ENCODE measurements at places on chromosomes 13 and 19.

GRCh38 chr13:106503272-106503671 lies 32.2 kb downstream of the EFNB2 start:
- no peak for DNase-seq

- DNase-seq, result no peak
Observed at GRCh38 chr13:90104764-90105163, 1242.7 kb upstream of the MIR17HG start.

- peak; percentile 75 for DNase-seq
Observed at GRCh38 chr13:66618702-66619101, 611.4 kb downstream of the PCDH9 start.

DNA sequence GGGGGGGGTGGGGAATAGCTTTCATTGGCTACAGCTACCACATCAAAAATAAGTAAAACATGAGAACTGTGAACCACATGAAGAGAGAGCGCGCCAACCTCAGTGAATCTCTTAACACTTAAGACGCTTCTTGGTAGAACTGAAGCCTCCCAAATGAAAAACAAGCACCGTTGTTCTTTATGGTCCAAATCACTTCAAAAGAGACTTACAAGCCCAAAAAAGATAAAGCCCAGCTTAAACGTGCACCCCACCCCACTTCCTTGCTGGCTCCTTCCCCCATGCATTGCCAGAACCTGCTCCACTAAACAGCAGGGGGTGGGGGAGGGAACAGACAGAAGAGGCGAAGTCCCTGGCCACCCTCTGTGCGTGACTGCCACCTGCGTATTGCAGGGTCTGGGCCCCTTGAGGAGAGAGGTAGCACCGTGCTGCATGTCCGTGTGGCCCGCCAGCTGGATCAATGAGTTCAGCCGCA lies 479.1 kb downstream of the FOXO1 start:
- DNase-seq, result no peak

DNA sequence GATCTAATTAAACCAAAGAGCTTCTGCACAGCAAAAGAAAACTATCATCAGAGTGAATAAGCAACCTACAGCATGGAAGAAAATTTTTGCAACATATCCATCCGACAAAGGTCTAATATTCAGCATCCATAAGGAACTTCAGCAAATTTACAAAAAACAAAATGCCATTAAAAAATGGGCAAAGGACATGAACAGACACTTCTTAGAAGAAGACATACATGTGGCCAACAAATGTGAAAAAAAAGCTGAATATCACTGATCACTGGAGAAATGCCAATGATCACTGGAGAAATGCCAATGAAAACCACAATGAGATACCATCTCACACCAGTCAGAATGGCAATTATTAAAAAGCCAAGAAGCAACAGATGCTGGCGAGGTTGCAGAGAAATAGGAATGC lies 32.5 kb downstream of the ZNF582 start:
- DNase-seq, result no peak

DNA sequence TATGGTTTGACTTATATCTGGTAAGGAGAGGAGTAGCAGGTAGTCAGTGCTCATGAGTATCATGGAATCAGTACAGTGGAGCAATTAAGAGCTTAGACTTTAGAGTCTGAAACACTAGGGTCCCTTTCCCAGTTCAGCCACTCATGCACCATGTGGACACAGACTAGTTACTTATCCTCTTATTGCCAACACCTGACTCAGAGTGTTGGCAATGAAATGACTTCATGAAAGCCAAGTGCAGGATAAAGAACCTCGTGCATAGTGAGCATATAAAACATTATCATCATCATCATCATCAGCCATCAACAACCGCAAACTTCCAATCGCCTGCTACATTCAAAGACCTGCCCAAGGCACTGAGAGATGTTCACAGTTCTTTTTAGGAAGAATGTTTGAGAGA lies 164.2 kb downstream of the FOXO1 start:
- no peak for DNase-seq

DNA sequence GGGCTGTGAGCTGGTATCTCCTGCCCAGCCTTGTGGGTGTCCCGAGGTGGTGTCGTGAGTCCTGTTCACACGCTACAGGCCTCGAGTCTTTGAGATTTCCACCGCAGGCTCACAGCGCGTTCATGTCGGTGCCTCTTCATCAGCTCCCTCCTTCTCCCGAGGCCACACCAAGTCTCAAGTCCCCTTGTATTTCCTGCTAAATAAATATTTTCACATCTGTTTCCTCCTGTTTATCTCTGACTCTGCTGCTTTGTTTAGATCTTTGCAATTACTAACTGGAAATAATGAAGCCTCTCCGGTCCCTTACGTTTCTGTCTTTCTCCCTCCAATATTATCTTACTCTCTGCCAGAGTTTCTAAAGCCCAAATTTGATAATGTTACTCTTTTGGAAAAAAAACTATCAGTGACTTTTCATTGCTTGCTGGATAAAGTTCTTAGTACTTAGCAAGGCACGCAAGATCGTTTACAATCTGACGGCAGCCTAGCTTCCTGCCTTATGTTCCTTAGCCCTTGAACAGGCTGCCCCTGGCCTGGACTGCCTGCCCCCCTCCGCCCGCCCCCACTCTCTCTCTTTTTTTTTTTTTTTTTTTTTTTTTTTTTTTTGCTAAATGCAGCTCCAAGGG lies 130.5 kb upstream of the RNF113B start:
- DNase-seq, result no peak

DNA sequence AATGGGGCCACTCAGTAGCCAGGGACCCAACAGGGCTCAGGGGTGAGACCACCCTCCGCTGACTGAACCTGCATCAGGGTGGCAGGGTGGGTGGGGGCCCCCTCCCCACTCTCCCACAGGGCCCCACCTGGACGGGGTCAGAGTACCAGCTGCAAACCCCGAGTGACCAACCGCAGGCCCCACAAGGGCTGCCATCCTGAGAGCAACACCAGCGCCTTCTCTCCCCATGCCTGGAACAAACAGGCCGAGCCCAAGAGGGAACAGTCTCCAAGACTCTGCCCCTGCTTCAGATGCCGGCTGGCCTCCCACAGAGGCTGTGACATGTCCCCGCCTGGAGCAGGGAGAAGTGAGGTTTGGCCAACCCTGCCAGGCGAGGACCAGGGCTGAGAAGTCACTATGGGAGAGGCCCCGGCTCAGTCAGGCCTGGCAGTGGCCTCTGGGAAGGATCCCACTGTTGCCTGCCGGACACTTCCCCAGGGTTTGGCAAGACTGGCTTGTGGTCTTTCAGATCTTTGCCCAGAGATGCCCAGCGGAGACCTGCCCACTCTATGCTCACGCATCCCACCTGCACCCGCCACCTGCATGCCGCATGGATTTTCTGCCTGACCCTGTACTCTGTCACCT lies 27.2 kb downstream of the MPND start:
- no peak for DNase-seq

DNA sequence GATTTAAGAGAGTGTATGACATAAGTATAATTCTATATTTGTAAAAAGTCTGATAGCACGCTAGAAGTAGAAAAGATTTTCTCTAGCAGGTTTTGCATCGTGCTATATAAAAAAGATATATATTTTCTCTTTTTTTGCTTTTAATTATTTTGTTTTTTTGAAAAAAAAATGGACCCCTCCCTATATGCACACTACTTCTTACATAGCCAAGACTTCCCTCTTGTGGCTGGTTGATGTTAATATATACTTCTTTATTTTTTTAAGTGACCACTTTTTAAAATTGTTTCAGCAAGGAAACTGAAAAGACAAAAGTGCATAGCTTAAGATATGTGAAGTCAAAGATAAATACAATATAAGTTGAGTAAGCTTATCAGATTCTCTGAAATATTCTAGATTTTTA lies 1202.8 kb downstream of the DIAPH3 start:
- peak; percentile 3 for DNase-seq

DNA sequence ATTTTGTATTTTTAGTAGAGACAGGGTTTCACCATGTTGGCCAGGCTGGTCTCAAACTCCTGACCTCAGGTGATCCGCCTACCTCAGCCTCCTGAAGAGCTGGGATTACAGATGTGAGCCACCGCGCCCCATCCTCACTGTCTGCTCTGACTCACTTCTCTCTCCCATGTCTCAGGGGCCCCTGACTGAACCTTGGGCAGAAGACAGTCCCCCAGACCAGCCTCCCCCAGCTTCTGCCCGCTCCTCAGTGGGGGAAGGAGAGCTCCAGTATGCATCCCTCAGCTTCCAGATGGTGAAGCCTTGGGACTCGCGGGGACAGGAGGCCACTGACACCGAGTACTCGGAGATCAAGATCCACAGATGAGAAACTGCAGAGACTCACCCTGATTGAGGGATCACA lies 5.0 kb downstream of the SIGLEC9 start:
- DNase-seq, result no peak

DNA sequence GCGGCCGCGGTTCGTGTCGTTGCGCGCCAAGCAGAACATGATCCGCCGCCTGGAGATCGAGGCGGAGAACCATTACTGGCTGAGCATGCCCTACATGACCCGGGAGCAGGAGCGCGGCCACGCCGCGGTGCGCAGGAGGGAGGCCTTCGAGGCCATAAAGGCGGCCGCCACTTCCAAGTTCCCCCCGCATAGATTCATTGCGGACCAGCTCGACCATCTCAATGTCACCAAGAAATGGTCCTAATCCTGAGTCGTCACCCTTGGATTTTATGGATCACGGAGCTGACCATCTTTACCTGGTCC lies 475 bp downstream of the MRPL57 start:
- DNase-seq, result no peak

DNA sequence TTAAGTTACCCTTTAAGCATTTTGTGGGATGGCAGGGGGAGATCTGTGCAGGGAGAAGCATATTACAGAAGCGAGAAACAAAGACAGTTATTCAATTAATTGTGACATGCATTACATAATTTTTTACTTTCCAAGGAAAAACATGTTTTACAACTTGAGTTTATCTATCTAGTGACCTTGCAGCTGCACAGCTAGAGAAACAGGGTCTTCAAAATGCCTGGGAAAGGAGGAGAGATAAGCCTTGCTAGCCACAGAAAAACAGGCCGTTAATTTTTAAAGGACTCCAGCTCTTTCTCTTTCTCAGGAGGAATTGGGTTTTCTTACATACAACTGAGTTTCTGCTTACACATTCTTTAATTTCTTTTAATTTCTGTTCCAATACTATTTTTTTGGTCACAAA lies 14.8 kb upstream of the ZNF431 start:
- no peak for DNase-seq

DNA sequence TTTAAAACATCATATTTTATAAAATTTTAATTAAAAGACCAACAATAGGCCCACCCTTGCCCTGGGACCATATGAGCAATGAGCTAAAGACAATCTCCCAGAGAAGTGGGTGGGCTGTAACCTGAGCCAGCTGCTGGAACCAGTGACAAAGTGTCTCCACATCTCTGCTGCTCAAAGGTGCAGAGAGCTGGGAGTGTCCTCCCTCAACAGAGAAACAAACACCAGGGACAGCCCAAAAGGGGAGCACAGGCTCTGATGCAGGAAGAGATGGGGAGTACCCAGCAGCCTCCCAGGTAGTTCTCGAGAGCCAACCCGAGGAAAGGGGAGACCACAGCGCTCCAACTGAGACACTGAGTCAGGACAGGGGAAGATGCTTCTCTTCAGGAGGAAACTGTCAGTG lies 39.1 kb downstream of the DOCK9 start:
- DNase-seq, result no peak

DNA sequence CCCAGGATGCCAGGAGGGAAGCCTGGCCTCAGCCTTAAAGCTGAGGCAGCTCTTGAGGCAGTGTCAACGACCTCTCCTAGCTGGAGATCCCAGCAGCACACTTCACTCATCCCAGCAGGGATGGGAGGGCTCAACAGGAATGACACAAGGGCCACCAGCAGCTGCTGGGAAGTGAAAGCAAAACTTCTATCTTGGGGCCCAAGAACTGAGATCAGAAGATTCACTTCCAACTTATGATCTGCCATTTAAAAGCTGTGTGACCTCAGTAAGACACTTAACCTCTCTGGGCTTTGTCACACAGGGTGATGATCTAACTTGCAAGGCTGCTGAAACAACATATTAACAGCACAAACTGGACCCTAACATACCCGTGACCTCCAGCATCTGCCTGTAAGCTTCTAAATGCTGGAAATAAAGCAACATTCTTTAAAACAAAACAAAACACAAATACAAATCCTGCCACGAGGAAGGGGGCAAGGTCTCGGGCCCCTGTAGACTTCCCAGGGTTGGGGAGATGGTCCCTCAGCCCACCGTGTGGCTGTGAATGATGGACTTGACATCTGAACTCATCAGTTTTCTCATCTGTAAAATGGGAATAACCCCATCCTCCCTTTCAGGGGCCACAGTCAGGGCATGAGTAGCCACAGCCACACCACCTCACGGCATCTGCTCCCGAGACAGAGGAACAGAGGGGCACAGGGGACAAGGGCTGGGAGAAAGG lies 22.7 kb downstream of the ELL start:
- DNase-seq, result no peak

DNA sequence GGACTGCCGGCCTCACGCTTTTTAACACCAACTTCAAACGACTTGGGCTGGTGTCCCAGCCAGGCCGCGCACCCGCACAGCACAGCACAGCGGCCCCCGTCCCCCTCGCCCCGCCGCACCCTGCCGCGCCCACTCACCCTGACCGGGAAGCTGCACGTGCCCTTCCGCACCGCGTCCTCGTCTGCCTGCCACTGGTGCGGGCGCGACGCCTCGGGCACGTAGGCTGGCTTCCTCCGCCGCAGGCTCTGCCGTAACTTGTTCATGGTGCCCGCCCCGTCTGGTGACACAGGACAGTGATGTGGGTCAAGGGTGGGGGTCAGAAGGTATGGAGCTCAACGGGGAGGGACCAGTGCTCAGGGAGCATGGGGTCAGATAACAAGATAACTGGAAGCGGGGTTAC lies 6.2 kb downstream of the NUMBL start:
- no peak for DNase-seq

DNA sequence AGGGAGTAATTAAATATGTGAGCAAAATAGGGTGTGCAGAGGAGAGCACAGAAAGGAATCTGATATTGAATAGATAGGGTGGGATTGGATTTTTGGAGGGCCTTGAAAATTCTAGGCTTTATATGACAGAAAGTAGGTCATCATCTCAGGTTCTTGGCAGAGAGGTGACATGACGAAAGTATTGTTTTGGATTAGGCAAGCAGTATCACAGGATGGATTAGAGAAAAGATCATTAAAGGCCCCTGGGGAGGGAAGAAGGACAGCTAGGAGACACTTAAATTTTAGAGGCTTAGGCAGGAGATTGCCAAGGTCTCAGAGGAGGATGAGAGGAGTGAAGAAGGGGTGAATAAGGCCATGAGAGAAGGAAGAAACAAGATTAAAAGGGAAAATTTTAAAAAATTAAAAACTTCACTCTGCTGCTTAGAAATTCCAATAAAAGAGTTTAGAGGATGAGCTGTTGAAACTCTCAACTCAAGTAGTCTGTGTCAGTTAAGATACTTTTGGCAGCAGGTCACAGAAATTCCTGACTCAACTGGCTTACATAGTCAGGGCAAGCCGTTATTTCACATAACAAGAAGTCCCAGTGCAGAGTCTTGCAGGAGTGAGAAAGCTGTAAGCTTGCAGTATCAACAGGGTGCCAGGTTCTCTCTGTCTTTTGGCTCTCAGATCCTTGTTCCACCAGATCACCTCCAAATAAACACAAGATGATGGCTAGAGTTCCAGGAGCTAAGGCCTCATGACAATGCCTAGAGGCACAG lies 8.8 kb downstream of the GPC6 start:
- peak; percentile 65 for DNase-seq

- DNase-seq, result no peak
Observed at GRCh38 chr13:20144141-20144850, 16.6 kb downstream of the GJA3 start.

GRCh38 chr13:101121608-101122007 lies 294.7 kb downstream of the NALCN start:
- DNase-seq, result no peak

GRCh38 chr19:15448044-15448777 lies 1.5 kb downstream of the WIZ start:
- no peak for DNase-seq

GRCh38 chr19:30062065-30062906 lies 120.2 kb downstream of the URI1 start:
- DNase-seq, result no peak

- no peak for DNase-seq
Observed at GRCh38 chr13:21045100-21045499, 16.3 kb downstream of the LATS2 start.

Data from adipocyte (in vitro differentiated cells).